ENCODE measurements at places on chromosomes 11 and 22. TPM values are rescaled to one million over a fixed set of nuclear protein-coding genes. Genes with fewer than 3 reads are reported as not detected.

YIF1A gene
- 19.0 TPM for total RNA-seq

TEAD1 gene
- 93.8 TPM for total RNA-seq

LINC01488 gene
- total RNA-seq = 0.09 TPM

POGLUT3 gene
- total RNA-seq = 27.3 TPM

RAG1 gene
- 0.84 TPM for total RNA-seq

DNA sequence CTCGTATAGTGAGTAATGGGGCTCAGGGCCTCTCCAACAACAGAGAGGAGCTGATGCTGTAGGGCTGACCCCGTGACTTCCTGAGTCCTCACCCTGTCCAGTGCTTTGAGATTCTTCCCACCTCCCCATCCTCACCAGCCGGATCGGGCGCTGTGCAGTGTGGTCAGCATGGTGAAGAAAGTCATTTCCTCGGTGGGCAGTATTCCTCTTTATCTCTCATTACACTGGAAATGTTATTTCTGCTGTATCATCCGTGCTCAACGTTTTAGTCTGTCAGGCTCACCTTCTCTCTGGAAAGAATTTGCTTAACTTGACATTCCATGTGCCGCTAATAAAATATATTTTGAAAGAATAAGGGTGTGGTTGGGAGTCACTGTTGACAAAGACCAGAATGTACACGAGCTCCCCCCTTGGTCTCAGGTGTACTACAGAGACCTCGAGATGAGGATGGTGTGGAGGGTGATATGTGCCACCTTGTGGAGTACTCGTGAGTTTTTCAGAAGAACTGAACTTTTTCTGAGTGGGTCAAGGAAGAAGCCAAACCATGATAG is 25.7 kb upstream of the SCGB1A1 start:
- H3K4me1 ChIP-seq = peaks cover 5% of the 10 kb centered on the region
- DNase-seq = no peak
- H3K4me3 ChIP-seq = no peak overlapping the region
- H3K27ac ChIP-seq = no peak overlapping the region

DNA sequence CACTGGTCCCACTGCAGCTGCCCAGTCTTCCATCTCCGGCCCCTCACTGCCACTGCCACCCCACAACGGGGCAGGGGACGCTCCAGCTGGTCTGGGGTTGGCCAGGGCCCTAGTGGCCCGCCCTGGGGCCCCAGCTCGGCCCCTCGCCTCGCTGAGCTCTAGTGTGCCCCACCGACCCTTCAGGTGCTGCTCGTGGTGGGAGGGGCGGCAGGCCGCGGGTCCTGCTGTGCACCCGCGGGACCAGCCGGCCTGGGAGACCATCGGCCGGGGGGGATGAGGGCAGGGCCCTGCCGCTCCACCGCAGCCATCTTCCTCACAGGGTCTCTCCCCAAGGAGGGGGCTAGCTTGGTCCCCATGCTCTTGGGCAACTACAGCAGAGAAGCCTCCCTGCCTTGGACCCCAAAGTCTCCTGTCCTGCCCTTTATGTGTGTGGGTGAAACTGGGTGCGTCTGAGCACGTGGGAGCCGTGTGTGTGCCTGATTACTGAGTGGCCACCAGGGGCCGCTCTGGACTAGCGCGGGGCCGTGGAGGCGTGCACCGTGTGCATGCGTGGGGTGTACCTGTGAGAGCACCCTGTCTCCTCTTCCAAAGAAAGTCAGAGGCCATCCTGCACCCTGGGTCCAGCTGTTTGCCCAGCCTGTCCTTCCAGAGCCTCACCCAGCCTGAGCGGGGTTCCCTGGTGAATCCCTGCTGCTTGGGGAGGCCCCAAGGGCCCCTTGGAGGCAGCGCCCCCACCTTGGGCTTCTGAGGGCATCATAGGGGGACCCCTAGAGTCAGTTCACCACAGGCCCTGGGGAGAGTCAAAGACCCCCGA is 6.0 kb upstream of the ACR start:
- H3K4me3 ChIP-seq = no peak overlapping the region
- H3K36me3 ChIP-seq = no peaks in the 10 kb centered on the region
- H3K4me1 ChIP-seq = peaks cover 6% of the 10 kb centered on the region
- no peak overlapping the region for H3K27ac ChIP-seq
- peaks cover 80% of the 10 kb centered on the region for H3K27me3 ChIP-seq

- H3K27me3 ChIP-seq = no peaks in the 10 kb centered on the region
- DNase-seq = no peak
- no peak overlapping the region for H3K27ac ChIP-seq
- no peak overlapping the region for H3K4me3 ChIP-seq
- peaks cover 12% of the 10 kb centered on the region for H3K4me1 ChIP-seq
Measured at GRCh38 chr11:64347193-64347867, 7.3 kb downstream of the CCDC88B start.

- no peaks in the 10 kb centered on the region for H3K36me3 ChIP-seq
- no peak for DNase-seq
- peaks cover 26% of the 10 kb centered on the region for H3K4me1 ChIP-seq
- no peak overlapping the region for H3K27ac ChIP-seq
Measured at GRCh38 chr11:43735115-43735514, 54.6 kb downstream of the HSD17B12 start.

- DNase-seq = no peak
- no peaks in the 10 kb centered on the region for H3K27me3 ChIP-seq
- no peak overlapping the region for H3K4me3 ChIP-seq
Measured at GRCh38 chr11:99065121-99065520, 44.4 kb downstream of the CNTN5 start.

- H3K36me3 ChIP-seq = no peaks in the 10 kb centered on the region
- peaks cover 86% of the 10 kb centered on the region for H3K27me3 ChIP-seq
- no peak overlapping the region for H3K27ac ChIP-seq
- peak; percentile 87 for DNase-seq
- H3K4me1 ChIP-seq = peaks cover 24% of the 10 kb centered on the region
- peak overlapping the region; percentile 32 for H3K4me3 ChIP-seq
Measured at GRCh38 chr11:70141486-70142220, 61.4 kb upstream of the FADD start.

DNA sequence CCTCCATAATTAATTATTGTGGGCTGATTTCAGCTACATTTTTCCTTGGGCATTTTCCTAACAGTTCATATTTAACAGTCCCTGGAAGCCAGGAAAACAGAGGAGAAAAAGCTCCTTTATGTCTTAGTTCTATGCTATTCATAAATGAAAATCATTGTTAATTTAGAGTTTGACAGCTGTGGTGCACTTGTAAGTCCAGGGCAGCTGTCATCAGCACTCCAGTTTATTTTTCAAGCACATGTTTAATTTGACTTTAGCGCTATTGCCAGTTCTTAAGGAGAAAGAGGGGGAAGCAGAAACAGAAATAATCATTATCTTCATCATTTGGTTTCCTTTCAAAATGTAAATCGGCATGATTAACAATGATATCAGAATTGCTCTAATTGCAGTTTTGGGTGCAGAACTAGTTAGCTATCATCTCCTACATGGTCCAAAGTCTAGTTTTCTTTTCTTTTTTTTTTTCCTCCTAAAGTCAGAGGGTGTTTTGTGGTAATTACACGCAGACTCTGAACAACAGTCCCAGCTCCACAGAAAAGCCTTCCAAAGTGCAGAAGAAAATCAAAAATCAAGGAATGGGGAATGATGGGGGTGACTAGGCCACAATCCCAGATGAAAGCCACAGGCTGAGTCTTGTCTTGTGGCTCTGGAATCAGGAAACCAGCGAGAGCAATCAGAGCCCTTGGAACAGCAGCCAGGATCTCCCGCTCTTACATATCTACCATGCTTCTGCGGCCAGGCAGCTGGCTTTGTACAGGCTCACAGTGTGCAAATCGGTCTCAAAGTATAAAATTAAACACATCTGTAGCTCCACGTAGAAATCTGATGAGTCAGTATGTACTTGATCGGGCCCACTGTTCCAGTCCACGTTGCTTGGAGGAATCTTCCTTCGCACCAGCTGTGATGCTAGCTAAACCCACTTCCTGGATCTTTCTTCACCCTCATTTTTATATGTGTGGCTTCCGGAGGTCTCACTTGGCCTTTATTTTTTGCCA is 91.9 kb downstream of the SPON1 start:
- H3K4me3 ChIP-seq = no peak overlapping the region
- H3K27me3 ChIP-seq = no peaks in the 10 kb centered on the region
- no peak overlapping the region for H3K27ac ChIP-seq
- no peaks in the 10 kb centered on the region for H3K4me1 ChIP-seq
- H3K36me3 ChIP-seq = no peaks in the 10 kb centered on the region
- DNase-seq = no peak

- H3K4me1 ChIP-seq = no peaks in the 10 kb centered on the region
- no peak for DNase-seq
- H3K27ac ChIP-seq = no peak overlapping the region
Measured at GRCh38 chr11:30432178-30432577, 109.3 kb downstream of the ARL14EP start.

GRCh38 chr11:118448294-118448693 is 12.0 kb downstream of the KMT2A start:
- H3K4me3 ChIP-seq = no peak overlapping the region
- H3K4me1 ChIP-seq = peaks cover 15% of the 10 kb centered on the region
- no peak for DNase-seq
- no peaks in the 10 kb centered on the region for H3K36me3 ChIP-seq

DNA sequence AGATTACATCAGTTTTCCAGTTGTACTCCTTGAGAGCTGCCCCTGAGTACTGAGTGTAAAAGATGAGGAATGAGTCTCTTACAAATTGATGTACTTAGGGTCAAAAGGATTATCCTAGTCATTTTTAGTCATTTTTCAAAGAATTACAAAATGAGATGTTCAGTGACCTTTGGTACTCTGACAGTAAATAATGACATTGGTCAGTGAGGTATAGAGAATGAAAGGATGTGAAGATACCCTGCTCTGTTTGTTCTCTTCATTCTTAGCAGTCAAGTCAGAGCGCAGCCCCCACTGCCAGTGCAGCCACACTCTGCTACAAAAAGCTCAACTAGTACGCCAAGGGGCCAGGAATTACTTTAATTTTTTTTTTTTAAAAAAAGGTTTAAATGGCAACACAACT is 4.1 kb upstream of the ESAM start:
- H3K4me1 ChIP-seq = peaks cover 7% of the 10 kb centered on the region

DNA sequence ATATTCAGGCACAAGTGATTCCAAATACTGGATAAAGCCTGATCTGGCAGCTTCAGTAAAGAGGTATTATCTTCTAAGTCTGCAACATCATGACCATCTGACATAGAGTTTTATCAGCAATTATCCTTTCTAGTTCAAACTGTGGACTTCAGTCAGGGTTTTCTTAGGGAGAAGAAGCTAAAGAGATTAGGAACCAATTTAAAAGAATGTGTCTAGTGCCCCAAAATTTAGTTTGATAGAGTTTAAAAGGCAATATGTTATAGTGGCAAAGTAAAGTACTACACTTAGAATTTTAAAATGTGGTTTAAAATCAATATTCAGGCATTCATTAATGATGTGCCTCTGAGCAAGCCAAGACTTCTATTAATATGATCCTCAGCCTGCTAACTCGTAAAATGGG is 5.4 kb downstream of the PAK1 start:
- DNase-seq = no peak
- peaks cover 44% of the 10 kb centered on the region for H3K4me1 ChIP-seq
- no peaks in the 10 kb centered on the region for H3K36me3 ChIP-seq
- H3K4me3 ChIP-seq = no peak overlapping the region
- no peak overlapping the region for H3K27ac ChIP-seq

- no peaks in the 10 kb centered on the region for H3K27me3 ChIP-seq
- H3K36me3 ChIP-seq = no peaks in the 10 kb centered on the region
- H3K4me1 ChIP-seq = no peaks in the 10 kb centered on the region
- no peak overlapping the region for H3K27ac ChIP-seq
Measured at GRCh38 chr22:36292823-36293530, 40.0 kb downstream of the APOL1 start.

DNA sequence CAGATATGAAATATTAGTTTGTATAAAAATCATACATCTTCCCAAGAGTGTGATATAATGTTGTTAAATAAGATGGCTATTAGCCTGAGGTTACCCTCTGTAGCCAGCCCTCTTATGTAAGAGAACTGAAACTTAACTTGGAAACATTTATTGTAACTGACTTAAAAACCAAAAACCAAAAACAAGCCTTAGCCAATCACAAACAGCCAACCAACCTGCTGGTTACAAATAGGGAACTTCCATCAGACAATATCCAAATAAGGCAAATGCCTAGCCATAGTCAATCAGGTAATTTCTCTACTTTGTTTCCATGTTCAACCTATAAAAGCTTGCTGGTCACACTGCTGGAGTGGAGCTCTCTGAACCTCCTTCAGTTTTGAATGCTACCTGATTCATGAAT is 14.1 kb downstream of the KBTBD3 start:
- no peaks in the 10 kb centered on the region for H3K36me3 ChIP-seq
- DNase-seq = no peak
- no peak overlapping the region for H3K4me3 ChIP-seq
- peaks cover 9% of the 10 kb centered on the region for H3K4me1 ChIP-seq
- H3K27ac ChIP-seq = no peak overlapping the region

- no peak overlapping the region for H3K4me3 ChIP-seq
- peak; percentile 76 for DNase-seq
- no peaks in the 10 kb centered on the region for H3K36me3 ChIP-seq
- H3K27me3 ChIP-seq = no peaks in the 10 kb centered on the region
- H3K27ac ChIP-seq = no peak overlapping the region
Measured at GRCh38 chr11:8038393-8038792, 42.6 kb upstream of the TUB start.

- no peak overlapping the region for H3K27ac ChIP-seq
- H3K4me3 ChIP-seq = no peak overlapping the region
- peaks cover 15% of the 10 kb centered on the region for H3K4me1 ChIP-seq
- DNase-seq = no peak
- no peaks in the 10 kb centered on the region for H3K36me3 ChIP-seq
Measured at GRCh38 chr11:111438168-111438567, 59.1 kb upstream of the POU2AF1 start.

DNA sequence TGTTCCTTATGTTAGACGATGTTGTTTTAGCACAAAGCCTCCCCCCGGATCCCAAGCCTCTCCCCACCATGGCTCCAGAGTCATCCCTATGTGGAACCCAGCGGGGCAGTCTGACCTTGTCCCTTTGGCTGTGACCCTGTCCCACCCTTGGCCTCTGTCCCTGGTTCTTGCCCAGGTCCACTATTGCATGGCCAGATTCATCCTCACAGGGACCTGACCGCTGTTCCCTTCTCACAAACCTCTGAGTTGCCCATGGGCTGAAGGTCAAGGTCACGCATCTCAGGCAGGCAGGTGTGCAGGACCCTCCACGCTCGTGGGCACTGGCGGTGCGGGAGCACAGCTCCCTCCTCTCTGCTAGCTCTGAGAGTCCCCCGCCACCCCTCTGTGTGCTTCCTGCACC is 39.0 kb downstream of the BCR start:
- H3K36me3 ChIP-seq = no peaks in the 10 kb centered on the region
- peaks cover 27% of the 10 kb centered on the region for H3K4me1 ChIP-seq
- no peaks in the 10 kb centered on the region for H3K27me3 ChIP-seq

Data from neural progenitor cell (in vitro differentiated cells).